ENCODE measurements at places on chromosomes 16 and 17. TPM values are rescaled to one million over a fixed set of nuclear protein-coding genes. Genes with fewer than 3 reads are reported as not detected.

Gene C16orf86
- total RNA-seq: 4.7 TPM

Gene CCDC92B
- total RNA-seq: 0.16 TPM

Gene TNFSF13
- total RNA-seq: 2.9 TPM

Gene FN3K
- 10.3 TPM for total RNA-seq

DNA sequence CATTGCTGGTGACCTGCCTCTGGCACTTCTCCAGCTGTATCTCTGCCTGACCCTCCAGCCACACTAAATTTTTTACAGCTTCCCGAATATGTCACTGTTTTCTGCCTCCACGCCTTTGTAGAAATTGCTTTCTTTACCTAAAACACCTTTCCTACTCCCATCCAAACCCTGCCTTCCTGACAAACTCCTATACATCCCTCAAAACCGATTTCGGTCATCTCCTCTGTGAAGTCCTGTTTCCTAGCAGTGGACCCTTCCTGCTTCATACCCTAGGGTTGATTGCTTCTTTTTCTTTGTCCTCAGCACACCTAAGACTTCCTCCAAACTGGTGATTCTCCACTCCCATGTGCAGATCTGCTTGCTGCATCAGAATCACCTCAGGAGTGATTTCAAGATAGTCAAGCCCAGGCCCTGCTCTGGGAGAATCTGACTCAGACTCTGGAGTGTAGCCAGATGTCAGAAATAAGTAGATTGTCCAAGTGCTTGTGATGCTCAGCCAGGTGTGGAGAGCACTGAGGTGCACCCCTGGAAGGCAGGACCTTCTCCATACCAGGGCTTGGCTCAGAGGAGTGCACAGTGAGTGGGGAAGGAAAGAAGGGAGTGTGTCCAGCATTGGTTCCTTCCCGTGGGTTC, 184.2 kb downstream of the COPRS start:
- no peak for DNase-seq

DNA sequence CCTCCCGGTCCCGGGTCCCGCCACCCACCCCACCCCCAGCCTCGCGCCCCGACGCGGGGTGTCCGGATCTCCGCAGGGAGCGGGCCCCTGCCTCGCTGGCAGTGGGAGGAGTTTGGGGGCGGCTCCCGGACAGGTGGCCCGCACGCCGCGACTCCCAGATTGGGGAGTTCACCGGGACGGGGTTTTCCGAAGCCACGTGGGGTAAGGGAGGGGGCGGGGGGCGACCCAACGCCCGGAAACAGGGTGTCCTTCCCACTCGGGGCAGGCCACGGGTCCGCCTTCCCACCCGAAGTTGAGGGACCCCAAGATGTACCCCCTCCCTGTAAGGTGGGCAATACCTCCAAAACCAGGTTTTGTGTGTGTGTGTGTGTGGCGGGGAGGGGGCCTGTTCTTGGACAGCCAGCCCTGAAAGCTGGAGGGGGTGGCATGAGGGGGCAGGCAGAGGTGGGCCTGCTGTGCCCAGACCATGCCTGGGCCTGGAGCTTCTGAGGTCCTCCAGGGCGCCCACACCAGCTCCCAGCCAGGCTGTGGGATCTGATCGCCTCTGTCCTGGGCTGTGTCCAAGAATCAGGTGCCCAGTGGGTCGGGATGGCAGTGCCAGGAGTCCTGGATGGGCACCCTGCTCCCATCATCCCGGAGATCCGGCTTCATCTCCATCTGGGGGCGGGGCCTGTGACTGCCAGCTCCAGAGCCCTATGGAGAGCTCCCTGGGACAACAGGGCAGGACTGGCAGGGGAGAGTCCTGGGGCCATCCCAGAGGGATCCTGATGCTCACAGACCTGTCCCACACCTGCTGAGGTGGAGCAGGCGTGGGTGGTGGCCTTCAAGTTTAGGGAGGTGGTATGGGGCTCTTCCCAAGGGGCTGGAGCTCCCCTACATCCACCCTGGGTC, 767 bp downstream of the SYNGR2 start:
- no peak for DNase-seq

GRCh38 chr17:48791128-48792032, 25.6 kb downstream of the TTLL6 start:
- DNase-seq: no peak

DNA sequence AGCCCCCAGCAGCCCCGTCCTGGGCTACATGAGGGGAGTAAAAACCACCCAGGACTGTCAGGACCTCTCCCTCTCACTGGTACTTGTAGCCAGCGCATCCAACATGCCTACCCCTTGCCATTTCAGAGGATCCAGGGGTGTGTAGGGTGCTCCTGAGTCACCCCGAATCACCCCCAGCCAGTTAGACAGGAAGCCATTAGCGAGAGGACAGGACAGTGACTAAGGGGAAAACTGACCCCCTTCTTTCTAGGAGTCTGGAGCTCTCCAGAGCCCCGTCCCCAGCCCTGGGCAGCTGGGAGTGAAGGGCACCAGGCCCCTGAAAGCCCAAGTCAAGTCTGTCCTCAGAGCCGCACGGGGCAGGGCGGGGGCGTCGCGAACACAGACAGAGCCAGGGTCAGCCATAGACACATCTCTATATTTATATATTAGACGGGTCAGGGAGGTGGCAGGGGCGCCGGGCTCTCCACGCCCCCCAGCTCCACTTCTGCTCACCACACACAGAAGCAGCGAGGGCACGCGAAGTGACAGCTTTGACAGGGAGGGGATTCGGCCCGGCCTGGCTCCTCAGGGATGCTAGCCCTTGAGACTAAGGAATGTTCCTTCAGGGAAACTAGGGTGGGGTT, 485 bp upstream of the GDPD3 start:
- DNase-seq: no peak

DNA sequence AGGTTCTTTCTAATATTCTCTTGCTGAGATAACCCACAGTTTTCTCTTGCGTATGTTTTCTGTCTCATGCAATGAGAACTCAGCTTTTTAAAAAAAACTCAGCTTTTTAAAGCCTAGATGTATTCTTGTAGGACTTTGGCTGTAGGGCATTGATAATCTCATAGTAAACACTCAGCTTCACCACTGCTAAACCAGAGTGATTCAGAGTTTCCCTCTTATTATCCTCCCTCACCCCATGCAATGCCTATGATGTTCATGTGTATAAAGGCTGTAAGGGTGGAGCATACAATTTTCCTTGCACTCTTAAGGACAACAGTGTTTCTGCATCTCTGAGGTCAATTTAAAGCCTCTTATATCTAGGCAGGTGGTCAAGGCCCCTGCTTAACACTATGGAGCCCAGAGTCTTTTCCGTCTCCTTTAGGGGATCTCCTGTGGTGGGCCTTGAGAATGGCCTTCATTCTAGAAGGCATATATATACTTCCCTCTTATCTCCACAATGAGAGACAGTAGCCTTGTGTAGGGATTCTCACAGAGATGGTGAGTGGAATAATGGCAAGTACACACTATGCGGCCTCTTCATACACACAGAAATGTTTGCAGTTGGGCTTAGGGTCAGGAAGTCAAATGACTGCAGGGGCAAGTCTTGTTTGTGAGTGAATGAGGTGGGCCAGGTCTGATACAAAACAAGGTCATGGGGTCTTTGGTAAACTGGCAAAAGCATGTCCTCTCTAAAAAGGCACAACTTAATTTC, 279.6 kb downstream of the HS3ST3A1 start:
- DNase-seq: no peak

DNA sequence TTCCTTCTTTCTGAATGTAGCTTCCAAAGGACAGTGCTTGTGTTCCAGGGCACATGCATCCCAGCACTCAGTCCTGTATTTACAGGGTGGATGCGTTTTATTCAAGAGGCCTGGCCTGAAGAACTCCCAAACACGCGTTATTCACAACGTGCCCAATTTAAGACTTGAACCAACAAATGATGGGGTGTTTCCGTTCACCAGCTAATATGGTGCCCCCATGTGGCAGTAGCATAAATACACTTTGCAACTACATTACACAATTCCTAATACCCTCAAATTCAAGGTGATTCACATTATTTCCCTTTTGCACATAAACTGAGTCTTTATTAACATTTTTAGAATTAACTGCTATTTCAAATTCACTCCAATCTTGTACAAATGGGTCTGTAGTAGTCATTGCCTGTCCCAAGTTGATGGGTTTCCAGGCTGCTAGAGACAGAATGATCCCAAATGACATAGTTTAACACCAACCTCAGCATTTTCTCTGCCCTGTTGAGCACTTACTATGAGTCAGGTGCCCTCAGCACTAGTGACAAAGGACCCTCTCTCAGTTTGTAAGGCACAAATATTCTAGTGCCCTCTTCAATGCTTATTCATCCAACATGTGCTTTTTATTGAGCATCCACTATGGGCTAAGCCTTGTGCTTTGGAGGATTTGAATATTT, 26.9 kb downstream of the HSD17B2 start:
- no peak for DNase-seq

DNA sequence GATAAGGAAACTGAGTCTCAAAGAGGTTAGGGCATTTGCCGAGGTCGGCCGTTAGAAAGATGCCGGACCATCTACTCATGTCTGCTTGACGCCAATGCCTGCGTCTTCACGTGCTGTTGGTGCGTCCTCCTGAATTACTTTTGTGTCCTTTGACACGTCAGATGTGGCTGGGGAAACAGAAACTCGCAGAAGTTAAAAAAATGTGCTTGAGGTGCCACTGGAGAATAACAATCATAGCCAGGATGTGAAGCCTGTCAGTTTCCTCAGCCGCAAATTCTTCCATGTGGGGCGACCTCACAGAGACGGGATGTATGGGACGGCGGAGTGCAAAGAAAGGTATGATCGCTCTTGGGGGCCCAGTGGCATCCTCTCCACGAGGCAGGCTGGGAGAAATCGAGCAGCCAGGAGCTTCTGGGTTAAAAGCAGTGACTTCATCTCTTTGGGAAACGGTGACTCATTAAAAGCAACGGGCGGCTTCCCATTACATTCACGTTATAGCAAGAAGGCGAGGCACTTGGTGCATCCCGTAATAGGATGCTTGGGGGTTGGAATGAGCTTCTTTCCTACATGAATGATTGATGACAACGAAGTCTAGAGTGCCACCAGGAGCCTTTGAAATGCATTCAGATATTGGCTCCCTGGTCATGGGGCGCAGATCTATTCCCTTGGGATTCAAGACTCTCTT, 67.8 kb downstream of the BMERB1 start:
- no peak for DNase-seq

GRCh38 chr16:15553313-15554088, 89.5 kb downstream of the MARF1 start:
- DNase-seq: no peak

DNA sequence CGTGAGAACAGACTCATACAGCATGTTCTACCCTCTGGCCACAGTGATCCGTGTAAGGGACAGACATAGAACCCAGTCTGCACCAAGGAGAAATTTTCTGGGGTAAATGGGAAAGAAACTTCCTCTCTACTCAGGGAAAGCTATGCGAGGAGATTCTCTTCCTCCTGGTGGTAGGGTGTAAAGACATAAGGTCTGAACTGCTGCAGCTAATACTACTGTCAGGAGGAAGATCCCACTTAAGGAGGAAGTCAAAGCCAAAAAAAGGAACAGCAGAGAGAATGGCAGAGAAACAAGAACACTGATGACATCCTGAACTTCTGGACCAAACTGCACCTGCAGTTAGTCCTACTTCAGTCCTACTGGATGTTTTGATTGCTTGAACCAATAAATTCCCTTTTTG, 7.1 kb upstream of the TM4SF5 start:
- no peak for DNase-seq

- no peak for DNase-seq
Measured at GRCh38 chr17:19979917-19980770, 2.5 kb upstream of the AKAP10 start.

GRCh38 chr17:17771498-17772201, 65.1 kb downstream of the SREBF1 start:
- DNase-seq: no peak

DNA sequence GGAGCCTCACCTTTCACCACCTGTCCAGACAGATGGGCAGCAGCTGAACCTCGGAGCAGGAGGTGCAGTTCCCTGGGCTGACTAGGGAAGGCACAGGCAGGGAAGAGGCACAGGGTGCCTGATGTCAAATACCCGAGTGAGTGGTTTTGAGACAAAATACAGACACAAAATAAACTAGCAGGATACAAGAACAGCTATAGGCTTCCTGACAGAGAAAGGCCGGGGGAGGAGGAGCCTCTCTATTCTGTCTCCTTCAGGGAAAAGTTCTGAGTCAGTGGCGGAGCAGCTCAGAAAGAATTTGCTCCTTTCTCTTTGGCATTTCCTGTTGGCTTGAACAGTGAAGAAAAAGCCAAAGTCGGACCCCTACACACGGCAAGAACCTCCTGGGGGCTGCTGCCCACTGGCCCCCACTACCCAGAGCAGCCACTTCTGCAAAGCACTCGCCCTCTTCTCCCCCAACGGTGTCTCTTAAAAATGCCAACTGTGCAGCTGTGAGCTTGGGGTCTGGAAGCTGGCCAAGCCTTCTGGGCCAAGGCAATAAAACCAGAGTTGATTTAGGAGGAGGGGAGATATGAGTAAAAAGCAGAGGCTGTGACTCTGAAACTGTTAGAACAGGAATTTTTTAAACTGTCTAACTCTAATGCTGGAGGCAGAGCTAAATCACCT, 14.4 kb upstream of the FAAP100 start:
- no peak for DNase-seq

DNA sequence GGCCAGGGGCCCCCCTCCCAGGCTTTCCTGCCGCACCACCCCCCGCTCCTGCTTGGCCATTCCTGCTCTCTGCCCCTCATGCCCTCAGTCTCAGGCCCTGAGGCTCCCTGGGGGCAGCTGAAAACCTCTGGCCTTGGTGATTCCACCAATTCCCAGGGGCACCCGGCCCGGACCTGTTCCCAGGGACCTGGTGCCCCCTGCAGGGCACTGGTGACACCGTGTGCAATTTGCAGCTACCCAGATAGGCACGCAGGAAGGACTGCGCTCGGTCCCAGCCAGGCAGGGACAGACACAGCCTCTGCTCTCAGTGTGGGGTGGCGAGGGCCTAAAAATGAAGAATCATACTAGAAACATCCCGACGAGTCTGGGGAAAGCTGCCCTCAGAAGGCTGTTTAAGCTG, 13.4 kb downstream of the WFDC1 start:
- DNase-seq: no peak

DNA sequence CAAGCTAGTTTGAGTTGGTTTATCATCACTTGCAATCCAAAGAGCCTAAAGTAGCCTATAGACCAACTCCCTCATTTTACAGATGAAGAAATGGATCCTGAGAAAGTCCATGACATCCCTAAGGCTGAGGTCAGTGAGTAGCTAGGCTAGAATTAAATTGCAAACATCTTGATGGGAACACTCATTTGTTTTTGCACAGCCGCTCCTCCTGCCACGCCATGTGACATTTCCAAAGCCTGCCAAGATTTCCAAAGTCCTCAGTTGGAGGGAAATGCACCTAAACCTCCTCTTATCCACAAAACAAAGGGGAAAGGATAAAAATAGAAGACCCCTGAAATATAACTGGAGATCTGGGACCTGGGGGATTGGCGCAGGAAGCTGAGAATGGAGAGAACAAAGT, 15.0 kb downstream of the TMEM92 start:
- no peak for DNase-seq
